Lung (tissue), 17 donors: ENCODE measurements at places on chromosomes 7 and 10.

- no peak for DNase-seq
Measured at GRCh38 chr10:17904564-17904963, 47.2 kb upstream of the SLC39A12 start.

DNA sequence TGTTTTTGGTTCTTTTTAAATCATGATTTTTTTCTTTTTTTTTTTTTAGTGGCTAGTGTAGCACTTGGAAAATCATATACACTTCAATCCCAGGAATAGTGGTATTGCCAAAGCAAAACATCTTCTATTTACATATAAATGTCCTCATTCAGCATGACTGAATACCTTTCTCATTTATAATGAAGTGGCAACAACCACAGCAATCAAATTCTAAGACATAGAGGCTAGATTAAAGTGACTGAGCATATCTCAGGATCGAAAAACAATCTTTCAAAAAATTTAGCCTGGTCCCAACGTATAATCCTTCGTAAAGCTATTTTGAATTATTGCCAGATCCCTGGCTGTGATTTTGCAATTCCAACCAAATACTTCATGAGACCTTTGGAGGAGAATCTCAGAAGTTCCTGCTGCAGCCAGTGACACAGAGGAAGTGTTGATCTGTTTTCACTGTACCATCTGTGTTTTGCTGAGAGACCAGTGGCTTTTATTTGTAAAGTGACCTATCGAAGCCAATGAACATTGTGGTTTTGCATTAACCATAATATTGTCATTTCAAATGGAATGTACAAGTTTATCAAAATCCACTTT, 29.8 kb upstream of the SP8 start:
- peak; percentile 42 for DNase-seq

- DNase-seq = no peak
Measured at GRCh38 chr7:531777-532176, 12.1 kb upstream of the PDGFA start.

- no peak for DNase-seq
Measured at GRCh38 chr7:43803865-43804264, 45.4 kb downstream of the BLVRA start.

GRCh38 chr10:71691405-71691804, 28.2 kb downstream of the C10orf105 start:
- no peak for DNase-seq
